ENCODE measurements at places on chromosomes 5 and 9. TPM values are rescaled to one million over a fixed set of nuclear protein-coding genes. Genes with fewer than 3 reads are reported as not detected.

The TAF1L gene
- not detected for total RNA-seq

The GTF2H2 gene
- total RNA-seq, result 24.5 TPM

The SLC26A2 gene
- 7.4 TPM for total RNA-seq

The DRD1 gene
- total RNA-seq, result not detected

The TOMM5 gene
- 92.3 TPM for total RNA-seq

The ADAMTS12 gene
- 20.8 TPM for total RNA-seq

The PRRX2 gene
- 11.9 TPM for total RNA-seq

The CYLC2 gene
- not detected for total RNA-seq

The EIF4E1B gene
- total RNA-seq, result not detected

The PSAT1 gene
- 17.8 TPM for total RNA-seq

The OMD gene
- 11.2 TPM for total RNA-seq

The DYNC2I2 gene
- total RNA-seq, result 18.5 TPM

The GABRA1 gene
- total RNA-seq, result not detected

The SNCAIP gene
- total RNA-seq, result 0.78 TPM

The SLC1A1 gene
- total RNA-seq, result 16.2 TPM

The ISCA1 gene
- total RNA-seq, result 43.2 TPM

The LRRC14B gene
- total RNA-seq, result not detected

The MAPKAP1 gene
- 54.6 TPM for total RNA-seq
